AG08396 (cell line): ENCODE measurements at places on chromosomes 12 and 14.

DNA sequence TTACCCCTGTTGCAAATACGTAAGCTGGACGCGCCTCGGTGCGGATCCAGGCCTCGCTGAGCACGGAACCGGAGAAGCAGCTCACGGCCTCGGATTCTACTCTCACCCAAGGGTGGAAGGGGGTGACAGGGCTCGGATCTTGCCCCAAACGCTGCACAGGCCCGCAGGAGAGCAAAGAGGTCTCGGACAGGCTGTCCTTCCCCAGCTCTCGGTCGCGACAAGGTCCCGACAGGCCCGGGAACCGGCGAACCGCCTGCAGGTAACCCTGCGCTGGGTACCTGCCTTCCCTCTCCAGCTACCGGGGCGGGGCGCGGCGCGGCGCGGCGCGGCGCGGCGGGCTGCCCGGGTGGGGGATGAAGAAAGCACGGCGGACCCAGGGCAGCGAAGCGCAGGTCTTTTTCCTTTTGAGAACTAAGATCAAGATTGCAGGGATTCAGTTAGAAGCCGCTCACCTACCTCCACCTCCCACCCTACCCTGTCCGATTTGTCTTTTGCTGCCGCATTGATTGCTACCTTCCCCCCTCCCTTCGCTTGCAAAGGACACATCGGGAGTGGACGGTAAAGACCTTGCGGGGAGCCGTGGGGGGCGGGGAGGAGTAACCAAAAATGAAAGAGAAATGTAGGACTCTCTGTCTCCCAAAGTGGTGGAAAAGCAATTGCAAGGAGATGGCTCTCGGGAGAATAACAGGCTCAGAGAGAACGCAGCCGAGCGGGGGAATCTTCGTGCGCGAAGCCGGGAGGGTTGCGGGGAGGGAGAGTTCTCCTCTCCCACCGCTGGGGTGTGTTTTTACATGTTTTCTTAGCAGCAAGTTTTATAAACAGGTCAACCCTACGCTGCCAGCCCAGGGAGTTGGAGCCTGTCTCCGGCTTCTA, 8.4 kb upstream of the TBX3 start:
- peak; percentile 76 for DNase-seq

GRCh38 chr12:128702371-128702770, 121.4 kb downstream of the SLC15A4 start:
- DNase-seq: no peak

- DNase-seq: no peak
Observed at GRCh38 chr14:22890416-22890815, 7.4 kb downstream of the REM2 start.

GRCh38 chr14:90531497-90531896, 134.7 kb downstream of the CALM1 start:
- DNase-seq: no peak

DNA sequence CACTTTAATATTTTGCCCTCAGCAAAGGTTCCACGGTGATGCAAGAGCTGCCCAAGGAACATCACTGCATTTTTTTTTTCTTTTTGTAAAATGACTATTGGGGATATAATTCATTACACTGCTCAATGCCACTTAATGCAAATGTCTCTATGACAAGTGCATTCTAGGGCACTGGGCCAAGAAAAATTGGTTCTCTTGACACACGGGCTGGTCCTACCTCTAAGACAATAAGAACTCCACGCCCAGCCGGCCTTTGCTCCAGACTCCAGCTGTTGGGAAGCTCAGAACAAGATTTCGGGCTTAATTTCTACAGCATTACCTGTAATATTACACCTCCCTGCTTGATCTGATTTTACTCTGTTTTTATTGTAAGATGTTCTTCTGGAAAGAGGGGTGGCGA, 48.8 kb upstream of the VRK1 start:
- DNase-seq: no peak

GRCh38 chr12:67813456-67813904, 164.9 kb downstream of the DYRK2 start:
- no peak for DNase-seq

- DNase-seq: no peak
Observed at GRCh38 chr12:52395761-52396434, 10.2 kb downstream of the KRT82 start.

- DNase-seq: no peak
Observed at GRCh38 chr12:98121963-98122362, 393.4 kb upstream of the TMPO start.

DNA sequence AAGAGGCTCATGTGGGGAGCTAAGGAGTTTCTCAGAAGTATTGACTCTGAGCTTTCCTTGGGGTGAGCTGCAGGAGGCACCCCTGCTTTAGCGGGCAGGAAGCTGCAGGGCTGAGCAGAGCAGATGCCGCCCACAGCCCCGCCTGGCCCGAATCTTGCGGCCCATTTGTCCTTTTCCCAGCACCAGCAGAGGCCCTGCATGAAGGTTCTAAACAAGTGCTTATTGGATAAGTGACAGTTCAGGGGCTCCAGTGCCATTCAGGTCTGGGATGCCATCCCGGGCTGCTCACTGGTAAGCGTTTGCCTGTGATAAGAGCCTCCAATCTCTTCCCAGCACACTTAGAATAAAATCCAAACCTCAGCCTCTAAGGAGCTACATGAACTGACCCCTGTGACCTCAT, 11.4 kb downstream of the RILPL1 start:
- DNase-seq: no peak

GRCh38 chr12:87923361-87923760, 105.8 kb downstream of the C12orf50 start:
- DNase-seq: no peak

DNA sequence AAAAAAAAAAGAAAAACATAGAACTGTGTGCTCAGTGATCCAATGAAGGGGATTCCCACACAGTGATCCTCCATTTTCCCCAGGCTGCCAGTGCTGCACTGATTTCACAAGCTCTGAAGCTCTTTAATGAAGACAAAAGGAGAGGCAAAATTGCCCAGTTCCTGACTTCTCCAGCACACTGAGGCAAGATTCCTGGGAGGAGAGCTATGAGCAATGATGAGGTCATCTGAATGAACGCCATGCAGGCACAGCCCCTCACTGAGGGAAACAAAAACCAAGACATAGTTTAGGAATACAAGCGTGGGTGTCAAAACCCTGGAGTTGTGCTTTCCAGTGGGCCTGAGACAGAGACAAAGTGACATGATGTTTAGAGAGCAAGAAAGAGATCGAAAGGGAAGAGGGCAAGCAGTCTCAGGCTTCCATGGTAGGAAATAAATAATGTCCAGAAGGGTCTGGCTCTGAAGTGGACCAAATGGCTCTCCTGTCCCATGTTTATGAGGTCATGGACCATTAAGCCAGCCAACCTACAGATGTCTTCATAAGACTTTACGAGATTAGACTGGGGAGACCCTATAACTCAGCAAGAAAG, 40.9 kb upstream of the SMUG1 start:
- peak; percentile 86 for DNase-seq

GRCh38 chr12:59597385-59597781, 1.6 kb downstream of the SLC16A7 start:
- DNase-seq: peak; percentile 55

DNA sequence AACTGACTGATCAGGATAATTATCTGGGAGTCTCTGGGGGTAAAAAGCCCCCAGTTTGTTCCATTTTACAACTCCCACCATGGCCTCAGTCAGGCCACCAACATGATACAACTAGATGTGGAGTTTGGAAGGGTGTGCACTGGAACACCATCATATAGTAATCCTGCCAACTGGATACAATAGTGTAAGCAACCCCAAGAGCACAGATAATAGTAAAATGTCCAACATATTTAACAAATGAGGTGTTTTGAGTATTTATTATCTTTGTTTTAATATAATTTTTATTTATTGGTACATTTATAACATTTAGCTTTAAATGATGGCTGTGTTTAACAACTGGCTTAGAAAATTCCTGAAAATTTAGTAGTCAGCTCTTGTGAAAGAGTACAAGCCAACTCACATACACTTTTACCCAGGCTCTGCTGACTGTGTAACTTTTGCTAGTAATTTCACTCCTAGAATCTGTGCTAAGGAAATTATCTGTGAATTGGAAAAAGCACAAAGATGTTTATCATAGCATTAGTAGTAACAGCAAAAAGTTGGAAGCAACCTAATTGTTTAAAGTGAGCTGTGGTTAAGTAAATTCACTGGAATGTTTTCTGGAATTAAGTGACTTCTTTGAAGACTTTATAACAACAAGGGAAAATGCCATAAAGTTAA, 196.8 kb downstream of the RAD51B start:
- no peak for DNase-seq

DNA sequence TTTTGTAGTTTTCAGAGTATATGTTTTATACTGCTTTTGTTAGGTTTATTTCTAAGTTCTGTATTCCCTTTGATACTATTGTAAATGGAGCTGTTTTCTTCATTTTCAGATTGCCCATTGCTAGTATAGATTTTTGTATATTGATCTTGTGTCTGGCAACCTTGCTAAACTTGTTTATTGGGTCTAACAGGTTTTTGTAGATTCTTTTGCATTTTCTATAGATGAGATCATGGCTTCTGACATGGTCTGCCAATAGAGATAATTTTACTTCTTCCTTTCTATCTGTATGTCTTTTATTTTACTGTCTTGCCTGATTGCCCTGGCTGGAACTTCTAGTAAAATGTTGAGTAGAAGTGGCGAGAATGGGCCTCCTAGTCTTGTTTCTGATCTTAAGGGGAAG, 40.3 kb downstream of the ANKRD9 start:
- no peak for DNase-seq

- no peak for DNase-seq
Observed at GRCh38 chr14:58002618-58003017, 136.7 kb upstream of the SLC35F4 start.

DNA sequence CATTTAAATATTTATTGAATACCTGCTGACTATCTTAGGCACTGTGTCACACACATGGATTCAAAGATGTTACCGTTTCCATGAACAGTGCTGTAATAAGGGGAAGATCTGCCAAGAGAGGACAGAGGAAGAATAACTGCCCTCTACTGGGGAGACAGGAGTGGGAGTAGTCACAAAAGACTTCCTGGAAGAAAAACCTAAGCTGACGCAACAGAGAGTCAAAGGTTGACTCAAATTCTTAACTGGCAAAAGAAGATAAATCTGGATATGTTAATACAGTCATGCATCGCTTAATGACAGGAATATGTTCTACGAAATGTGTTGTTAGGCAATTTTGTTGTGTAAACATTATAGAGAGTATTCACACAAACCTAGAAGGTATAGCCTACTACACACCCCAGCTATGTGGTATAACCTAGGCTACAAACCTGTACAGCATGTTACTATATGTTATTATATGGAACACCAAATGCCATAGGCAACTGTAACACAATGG, 51.5 kb downstream of the DCAF5 start:
- DNase-seq: peak; percentile 32

- peak; percentile 81 for DNase-seq
Observed at GRCh38 chr14:44895716-44896115, 66.0 kb downstream of the KLHL28 start.

GRCh38 chr12:53653595-53653994, 22.3 kb downstream of the ATP5MC2 start:
- DNase-seq: no peak

DNA sequence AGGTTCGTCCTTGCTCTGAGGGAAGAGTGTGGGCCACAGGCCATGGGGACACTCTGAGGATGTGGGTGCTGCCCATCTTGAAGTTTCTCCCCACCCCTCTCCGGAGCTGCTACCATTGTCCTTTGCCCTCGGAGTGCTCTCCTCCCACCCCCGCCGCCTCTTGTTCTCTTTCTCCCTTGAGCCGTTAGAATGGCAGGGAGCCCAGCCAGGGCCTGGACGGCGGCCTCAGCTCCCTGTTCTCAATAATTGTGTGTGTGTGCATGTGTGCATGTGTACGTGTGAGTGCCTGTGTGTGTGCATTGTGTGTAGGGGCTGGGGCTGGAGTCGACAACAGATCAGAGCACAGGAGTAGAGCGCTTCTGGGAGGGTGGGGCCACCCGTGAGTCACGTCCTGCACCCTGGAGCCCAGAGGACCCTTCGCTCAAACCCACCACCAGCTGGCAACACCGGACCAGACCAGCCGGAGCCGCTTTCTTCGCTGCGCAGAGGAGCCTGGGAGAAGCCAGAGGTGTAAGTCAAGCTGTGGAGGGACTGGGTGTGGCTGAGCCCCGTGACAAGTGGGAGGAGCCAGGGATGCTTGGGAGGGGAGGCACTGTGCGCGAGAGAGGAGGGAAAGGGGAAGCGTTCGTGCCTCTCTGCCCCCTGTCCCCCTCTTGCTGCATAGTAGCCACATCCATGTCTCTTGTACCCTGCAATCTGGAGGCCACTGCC, 25.9 kb upstream of the KCNA5 start:
- DNase-seq: no peak

- no peak for DNase-seq
Observed at GRCh38 chr12:64650762-64651161, 40.5 kb downstream of the RASSF3 start.

DNA sequence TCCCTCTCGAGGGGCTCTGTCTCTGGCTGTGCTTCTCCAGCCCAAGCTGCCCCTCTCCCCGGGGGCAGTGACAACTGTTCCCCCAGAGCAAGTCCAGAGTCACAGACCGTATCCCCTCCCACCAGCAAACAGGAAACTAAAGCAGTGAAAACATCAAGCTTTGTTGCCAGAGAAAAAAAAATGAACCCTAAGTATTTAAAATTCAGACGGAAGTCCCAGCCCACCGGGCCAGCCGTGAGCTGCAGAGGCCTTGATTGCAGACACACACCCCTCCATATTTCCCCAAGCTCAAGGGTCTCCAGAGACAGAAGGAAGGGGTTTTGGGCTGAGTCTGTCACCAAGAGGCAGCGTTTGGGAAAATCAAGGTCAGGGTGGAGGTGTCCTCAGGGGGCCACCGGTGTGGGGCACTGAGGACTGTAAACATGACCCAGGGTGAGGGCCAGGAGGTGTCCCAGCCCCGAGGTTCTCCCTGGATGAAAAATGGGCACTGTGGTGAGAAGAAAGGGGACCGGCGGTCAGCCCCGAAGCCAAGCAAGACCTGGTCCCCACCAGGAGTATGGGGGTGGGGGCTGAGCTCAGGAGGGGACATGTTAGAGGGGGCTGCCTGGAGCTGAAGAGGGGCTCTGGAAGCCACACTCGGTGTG, 7.7 kb downstream of the PHETA1 start:
- no peak for DNase-seq

DNA sequence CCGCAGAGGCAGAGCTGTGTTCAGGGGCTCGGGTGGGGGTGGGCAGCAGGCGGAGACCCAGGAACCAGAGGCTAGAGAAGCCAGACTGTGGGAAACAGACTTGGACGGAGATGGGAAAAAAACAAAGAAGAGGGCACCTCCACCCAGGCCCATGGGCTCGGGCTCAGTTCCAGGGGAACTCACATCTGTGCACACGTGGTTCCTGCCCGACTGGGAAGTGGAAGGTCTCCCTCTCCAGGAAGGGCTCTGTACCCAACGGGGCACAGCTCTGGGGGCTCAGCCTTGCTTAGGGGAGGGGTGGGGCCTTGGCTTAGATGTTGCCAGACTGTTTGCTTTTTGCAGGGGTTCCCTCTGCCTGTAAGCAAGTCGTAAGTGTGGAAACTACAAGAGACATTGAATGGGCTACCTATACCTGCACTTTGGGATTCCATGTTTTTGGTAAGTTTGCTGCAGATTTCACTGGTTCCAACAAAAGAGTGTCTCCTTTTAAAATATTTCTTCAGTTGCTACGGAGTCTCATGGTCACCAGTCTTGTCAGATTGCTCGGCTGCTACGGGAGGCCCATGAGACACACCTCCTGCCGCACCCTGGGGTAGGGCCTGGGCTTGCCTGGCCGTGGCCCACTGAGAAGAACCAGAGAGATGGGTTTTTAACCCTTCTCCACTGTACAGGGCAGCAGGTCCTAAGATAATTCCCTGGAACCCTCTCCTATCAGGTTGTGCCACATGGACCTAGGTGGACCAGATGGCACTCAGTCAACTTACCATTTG, 127.6 kb upstream of the EVL start:
- DNase-seq: no peak
